ENCODE measurements at places on chromosomes 5 and 9.

DNA sequence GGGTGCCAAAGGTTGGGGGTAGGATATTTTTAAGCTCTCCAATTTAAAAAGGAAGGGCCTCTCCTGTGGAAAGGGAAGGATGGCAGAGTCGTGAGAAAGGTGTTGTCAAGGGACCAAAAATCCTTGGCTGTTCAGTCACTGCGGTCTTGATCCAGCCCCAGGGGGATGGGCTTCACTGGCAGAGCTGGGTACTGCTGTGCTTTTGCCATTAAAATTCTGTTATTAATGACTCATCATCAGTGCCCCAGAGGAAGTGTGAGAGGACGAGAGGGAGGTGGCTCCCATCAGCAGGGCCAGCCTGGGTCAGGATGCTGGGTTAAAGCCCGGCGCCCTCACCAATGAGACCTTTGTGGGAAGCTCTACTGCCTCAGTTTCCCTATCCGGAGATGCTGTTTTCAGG lies 16.7 kb downstream of the PCDH12 start:
- DNase-seq, result no peak

DNA sequence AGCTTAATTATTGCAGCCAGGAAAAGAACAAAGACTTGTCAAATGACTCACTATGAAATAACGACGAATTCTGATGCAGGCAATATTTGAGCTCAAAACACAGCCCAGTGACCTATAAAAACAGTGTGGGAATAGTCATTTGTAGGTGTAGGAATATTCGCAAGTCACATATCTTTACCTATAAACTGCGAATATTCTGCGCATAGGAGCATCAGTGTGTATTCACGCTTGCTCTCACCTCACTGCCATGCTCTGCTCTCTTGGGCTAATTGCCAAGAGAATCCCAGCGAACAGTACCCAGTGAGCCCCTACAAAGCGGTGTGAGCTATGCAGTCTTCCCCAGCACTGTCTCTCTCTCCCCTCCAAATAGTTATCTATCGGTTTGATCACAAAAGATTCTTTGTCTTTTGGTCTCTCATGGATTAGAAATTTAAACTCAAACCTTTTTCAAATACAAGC lies 74.2 kb downstream of the ST8SIA4 start:
- DNase-seq, result no peak

GRCh38 chr5:880816-881550 lies 11.6 kb downstream of the BRD9 start:
- no peak for DNase-seq

GRCh38 chr9:136521537-136521936 lies 24.3 kb downstream of the NOTCH1 start:
- DNase-seq, result no peak

- DNase-seq, result no peak
Observed at GRCh38 chr9:89115426-89115825, 63.2 kb downstream of the SHC3 start.

GRCh38 chr5:171720086-171720485 lies 65.5 kb upstream of the SMIM23 start:
- DNase-seq, result no peak

- no peak for DNase-seq
Observed at GRCh38 chr9:117084221-117084620, 330.6 kb downstream of the ASTN2 start.

GRCh38 chr5:137891849-137892248 lies 2.6 kb downstream of the PKD2L2 start:
- DNase-seq, result no peak

GRCh38 chr5:72324189-72324825 lies 4.1 kb downstream of the PTCD2 start:
- no peak for DNase-seq

- no peak for DNase-seq
Observed at GRCh38 chr5:127088251-127088650, 14.9 kb upstream of the C5orf63 start.

DNA sequence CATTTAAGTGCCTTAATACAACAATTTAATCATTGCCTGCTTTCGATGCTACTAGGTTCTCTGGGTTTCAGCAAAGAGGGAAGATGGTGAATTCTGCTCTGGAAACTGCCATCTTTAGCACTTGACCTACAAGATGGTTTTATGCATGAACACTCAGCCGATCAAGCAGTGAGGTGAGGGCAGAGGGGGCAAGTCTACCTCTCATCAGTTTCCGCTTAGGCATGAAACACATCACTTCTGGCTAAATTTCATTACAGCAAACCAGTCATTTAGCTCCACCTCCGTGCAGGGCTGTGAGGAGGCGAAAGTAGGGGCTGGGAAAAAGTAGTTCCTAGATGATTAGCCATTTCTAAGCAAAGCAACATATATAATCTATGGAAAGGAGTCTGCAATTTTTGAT lies 1018.0 kb downstream of the CDH18 start:
- DNase-seq, result no peak

- DNase-seq, result no peak
Observed at GRCh38 chr9:5869315-5870019, 21.2 kb upstream of the MLANA start.

GRCh38 chr9:20512636-20513035 lies 109.7 kb downstream of the MLLT3 start:
- no peak for DNase-seq

- no peak for DNase-seq
Observed at GRCh38 chr5:41681840-41682239, 171.4 kb upstream of the PLCXD3 start.

DNA sequence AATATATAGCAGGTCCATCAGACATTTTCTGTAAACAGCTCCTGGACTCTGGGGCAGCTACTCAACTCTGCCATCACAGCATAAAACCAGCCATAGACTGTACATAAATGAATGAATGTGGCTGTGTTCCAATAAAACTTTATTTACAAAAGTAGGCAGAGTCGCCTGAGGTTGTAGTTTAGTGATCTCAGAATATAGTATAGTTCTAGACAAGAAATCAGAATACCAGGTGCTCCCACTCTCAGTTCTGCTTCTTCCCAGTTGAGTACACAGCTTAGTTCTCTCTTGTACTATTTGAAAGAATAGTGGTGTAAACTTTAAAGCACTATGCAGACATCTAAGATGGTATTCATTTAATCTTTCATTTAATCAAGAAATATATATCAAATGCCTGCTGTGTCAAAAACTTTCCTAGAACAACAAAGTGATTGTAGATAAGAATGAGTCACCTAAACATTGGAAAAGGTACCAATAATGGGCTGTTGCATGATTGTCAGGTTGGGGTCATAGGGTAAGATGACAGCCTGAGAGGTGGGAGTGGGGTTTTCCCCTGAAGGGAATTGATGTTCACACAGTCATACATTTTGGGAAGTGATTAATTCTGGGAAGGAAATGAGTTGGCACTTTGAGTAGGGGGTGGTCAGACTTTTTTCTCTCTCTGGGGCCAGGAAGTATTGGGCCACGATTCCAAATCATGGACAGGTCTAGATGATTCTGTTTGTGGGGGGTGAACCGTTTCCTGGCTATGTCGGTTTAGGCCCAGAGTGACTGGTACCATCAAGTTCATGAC lies 37.0 kb downstream of the TNFSF8 start:
- no peak for DNase-seq

DNA sequence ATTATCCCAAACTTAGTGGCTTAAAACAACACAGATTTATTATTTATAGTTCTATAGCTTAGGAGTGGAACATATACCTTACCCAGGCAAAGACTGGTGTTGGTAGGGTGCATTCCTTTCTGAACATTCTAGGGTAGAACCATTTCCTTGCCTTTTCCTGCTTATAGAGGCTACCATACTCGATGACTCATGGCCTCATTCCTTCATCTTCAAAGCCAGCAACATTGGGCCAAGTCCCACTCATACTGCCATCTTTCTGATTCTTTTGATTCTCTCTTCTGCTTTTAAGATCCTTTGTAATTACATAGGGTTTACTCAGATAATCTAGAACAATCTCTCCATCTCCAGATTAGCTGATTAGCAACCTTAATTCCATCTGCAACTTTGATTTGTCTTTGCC lies 452.7 kb upstream of the KLF4 start:
- DNase-seq, result no peak
